Progenitor cell of endocrine pancreas (in vitro differentiated cells): ENCODE measurements at places on chromosomes 7 and 10.

DNA sequence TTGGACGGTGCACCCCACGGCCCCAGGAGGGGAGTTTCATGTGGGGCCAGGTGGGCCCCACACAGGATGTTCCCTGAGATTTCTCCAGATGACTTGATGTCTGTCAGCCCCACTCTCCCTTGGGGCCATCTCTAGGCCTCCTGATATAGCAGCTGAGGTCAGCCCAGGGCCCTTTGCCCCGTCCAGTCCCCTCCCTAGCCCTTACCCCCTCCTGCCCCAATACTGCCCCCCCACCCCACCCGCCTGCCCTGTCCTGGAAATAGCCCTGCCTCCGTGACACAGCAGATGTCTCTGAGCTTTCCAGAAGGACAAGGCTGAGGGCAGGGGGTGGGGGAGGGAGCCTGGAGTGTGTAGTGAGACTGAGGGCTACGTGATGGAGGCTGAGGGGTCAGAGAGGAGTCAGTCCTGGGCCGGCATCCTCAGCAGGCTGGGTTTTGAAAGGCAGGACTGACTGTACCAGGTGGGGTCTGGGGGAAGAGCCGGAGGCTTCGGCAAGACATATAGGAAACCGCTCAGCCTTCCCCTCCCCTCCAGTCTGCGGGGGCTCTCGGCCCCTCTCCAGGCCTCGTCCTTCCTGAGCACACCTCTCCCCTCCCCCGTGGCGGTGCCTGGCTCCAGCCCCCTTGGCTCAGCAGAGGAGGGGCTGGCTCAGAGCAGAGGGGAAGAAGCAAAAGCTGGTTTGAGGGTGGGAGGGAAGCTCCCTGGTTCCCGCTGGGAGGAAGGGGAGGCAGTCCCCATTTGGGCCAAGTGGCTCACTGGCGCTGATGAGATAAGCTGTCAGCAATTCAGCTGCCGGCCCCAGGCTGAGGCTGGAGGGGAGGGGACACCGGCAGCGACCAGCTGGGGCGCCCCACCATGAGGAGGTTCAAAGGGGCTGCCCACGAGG lies 2.0 kb downstream of the FLNC start:
- no peak for DNase-seq

GRCh38 chr10:7153750-7154149 lies 257.1 kb downstream of the SFMBT2 start:
- no peak for DNase-seq

- DNase-seq, result no peak
Measured at GRCh38 chr7:923108-924041, 31.1 kb downstream of the ADAP1 start.

DNA sequence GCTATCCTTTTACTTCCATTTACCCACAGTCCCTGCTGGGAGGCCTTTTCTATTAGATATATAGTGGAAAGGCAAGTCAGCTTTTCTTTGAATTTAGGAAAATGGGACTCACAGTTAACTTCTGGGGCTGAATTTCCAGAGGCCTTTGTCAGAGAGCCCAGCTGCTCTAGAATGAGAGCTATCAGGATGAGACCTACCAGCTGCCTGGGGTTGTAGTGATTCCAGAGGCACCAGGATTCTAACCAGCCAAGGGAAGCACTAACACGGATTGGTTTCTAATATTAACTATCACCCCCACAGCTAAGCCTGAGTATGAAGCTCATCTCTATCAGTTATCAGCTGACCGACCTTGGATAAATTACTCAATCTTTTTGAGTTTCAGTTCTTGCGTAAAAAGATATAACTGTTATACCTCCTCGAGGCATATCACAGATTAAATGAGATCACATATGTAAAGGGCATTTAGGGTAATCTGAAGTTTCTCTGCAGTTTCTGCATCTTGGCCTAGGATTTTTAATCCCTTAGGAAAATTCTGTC lies 56.6 kb upstream of the CALD1 start:
- DNase-seq, result no peak

DNA sequence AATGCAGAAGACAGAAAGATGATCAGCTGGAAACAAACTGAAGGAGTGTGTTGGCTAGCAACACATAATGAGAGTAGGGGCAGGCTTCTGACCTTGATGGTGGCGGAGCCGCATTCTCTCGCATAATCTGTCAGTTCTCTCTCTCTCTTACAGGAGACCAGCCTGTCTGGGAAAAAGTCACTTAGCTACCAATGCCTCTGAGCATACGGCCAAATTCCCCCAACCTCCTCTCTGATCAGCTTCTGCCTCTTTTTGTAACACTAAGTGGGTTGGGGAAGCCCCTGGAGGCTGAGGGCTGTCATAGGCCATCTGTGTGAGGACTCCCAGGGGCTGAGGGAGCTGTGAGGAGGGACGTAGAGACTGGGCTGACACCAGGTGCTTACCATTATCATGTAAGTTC lies 104.6 kb downstream of the HIPK2 start:
- DNase-seq, result no peak

DNA sequence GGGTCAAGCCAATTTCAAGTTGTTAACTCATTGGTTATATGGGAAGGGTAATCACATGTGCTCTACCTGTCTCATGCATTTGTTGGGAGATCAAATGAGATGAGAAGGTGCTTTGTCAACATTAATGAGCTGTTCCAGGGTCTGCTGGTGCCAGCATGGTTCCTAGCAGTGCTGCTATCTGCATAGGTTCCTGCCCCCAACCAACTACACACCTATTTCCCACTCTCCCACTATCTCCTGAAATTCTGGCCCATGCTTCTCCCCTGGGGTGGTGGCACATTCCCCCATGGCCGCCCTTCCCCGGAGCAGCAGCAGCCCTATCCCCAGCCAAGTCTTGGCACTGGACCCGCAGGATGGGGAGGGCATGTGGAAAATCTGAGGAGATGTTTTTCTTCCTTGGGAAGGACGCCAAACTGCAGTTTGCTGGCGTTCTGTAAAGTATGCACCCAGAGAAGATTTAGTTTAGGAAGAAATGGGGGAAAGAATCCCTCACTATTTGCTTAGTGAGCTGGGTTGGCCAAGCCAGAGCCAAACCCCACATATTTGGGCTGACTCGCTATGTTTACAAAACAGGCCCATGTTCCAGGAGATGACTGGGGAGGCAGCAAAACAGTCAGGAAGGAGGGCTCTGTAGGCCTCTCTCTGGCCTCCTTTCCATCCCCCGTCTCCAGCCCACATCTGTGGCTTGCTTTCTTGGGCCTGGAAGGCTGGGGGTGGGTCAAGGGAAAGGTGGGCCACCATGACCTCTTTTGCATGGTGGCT lies 42.5 kb downstream of the PPP1R3C start:
- DNase-seq, result no peak

- no peak for DNase-seq
Measured at GRCh38 chr7:114138587-114138986, 219.8 kb upstream of the PPP1R3A start.
